ENCODE measurements at places on chromosomes 3 and 15.

GRCh38 chr3:86180696-86181095 is 810.3 kb downstream of the VGLL3 start:
- no peak for DNase-seq

GRCh38 chr15:90212221-90213098 is 11.3 kb downstream of the SEMA4B start:
- no peak for DNase-seq

DNA sequence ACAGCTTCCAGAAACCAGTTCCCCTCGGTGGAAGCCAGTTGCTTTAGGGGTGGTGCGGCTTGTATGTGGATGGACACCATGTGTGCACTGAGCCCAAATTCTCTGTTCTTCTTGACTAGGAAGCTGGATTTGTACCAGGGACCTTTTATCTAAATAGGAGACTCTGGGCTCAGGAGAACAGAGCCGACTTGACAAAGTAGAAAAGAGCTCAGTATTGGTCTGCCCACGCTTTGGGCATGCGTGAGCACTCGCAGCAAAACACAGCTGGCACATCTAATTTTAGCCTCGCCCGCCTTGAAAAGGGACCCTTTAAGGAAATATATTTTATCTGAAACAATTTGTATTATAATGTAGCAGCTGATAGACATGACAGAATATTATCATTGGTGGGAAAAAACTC is 1.1 kb upstream of the RBMS3 start:
- no peak for DNase-seq

- DNase-seq: no peak
Observed at GRCh38 chr15:96079041-96079440, 251.5 kb upstream of the NR2F2 start.

DNA sequence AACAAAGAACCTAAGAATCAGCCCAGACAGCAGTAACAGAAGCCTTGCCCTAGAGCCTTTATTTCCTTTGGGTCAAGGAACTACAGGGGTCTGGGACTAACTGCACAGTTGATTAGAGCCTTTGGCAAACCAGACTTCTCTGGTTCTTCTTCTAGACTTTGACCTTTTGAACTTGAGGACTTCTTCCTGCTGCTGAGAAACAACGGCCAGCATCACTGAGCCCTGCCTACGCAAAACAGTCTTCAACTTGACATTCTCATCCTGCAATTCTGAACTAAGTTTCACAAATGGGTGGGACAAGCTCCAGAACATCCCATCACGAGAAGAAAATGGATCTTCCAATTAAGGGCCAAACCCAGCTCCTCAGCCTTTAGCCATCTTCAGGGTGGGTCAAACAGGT is 31.4 kb downstream of the CMTM6 start:
- DNase-seq: no peak

- no peak for DNase-seq
Observed at GRCh38 chr15:95603802-95604201, 726.7 kb upstream of the NR2F2 start.

All from ecto neural progenitor cell (in vitro differentiated cells).